ENCODE measurements at places on chromosomes 4 and X. TPM values are rescaled to one million over a fixed set of nuclear protein-coding genes. Genes with fewer than 3 reads are reported as not detected.
A peak's percentile ranks its signal among the peaks of the same experiment; 100 is the strongest.

DNA sequence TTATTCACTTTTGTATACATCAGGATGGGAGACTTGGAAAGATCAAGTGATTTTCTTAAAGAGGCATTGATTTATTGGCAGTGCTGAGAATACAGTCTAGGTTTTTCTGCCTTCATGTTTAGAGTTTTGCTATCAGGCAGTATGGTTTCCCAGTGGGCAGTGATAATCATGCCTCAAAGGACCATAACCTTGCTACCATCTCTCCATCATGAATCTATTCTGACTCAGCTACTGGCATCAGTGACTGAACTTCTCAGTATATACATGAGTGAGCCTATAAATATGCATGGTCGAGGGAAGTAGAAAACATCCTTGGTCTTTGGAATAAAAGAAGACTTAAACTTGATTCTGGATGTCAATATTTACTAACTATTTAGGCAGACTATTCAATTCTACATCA, 562.0 kb upstream of the AADAT start:
- DNase-seq: no peak
- no peaks in the 10 kb centered on the region for H3K36me3 ChIP-seq
- H3K27ac ChIP-seq: no peak overlapping the region
- no peak overlapping the region for H3K4me3 ChIP-seq
- H3K4me1 ChIP-seq: no peaks in the 10 kb centered on the region

- peaks cover 19% of the 10 kb centered on the region for H3K36me3 ChIP-seq
- H3K4me1 ChIP-seq: peaks cover 4% of the 10 kb centered on the region
- no peak for DNase-seq
- no peaks in the 10 kb centered on the region for H3K27me3 ChIP-seq
- no peak overlapping the region for H3K27ac ChIP-seq
- no peak overlapping the region for H3K4me3 ChIP-seq
Measured at GRCh38 chrX:136246201-136246600, 5.0 kb downstream of the MAP7D3 start.

- no peaks in the 10 kb centered on the region for H3K27me3 ChIP-seq
- no peak overlapping the region for H3K4me3 ChIP-seq
- no peaks in the 10 kb centered on the region for H3K36me3 ChIP-seq
- no peaks in the 10 kb centered on the region for H3K4me1 ChIP-seq
Measured at GRCh38 chr4:187666034-187666433, 329.5 kb upstream of the ZFP42 start.

- no peak overlapping the region for H3K27ac ChIP-seq
- H3K4me1 ChIP-seq: no peaks in the 10 kb centered on the region
- no peaks in the 10 kb centered on the region for H3K27me3 ChIP-seq
- DNase-seq: no peak
- no peaks in the 10 kb centered on the region for H3K36me3 ChIP-seq
Measured at GRCh38 chr4:93897559-93897958, 69.0 kb downstream of the ATOH1 start.

GRCh38 chr4:77263247-77263646, 106.2 kb downstream of the CCNG2 start:
- no peak overlapping the region for H3K4me3 ChIP-seq
- DNase-seq: no peak
- no peaks in the 10 kb centered on the region for H3K36me3 ChIP-seq
- no peak overlapping the region for H3K27ac ChIP-seq
- H3K27me3 ChIP-seq: no peaks in the 10 kb centered on the region

Gene AR
- 0.13 TPM for polyA plus RNA-seq

- H3K36me3 ChIP-seq: no peaks in the 10 kb centered on the region
- no peak for DNase-seq
- H3K4me1 ChIP-seq: no peaks in the 10 kb centered on the region
Measured at GRCh38 chrX:35743331-35743730, 54.8 kb upstream of the MAGEB16 start.

- DNase-seq: no peak
- no peak overlapping the region for H3K27ac ChIP-seq
- H3K27me3 ChIP-seq: peaks cover 21% of the 10 kb centered on the region
- H3K4me3 ChIP-seq: peak overlapping the region; percentile 62
- peaks cover 16% of the 10 kb centered on the region for H3K4me1 ChIP-seq
Measured at GRCh38 chr4:151408380-151408629, 671 bp upstream of the FHIP1A start.

DNA sequence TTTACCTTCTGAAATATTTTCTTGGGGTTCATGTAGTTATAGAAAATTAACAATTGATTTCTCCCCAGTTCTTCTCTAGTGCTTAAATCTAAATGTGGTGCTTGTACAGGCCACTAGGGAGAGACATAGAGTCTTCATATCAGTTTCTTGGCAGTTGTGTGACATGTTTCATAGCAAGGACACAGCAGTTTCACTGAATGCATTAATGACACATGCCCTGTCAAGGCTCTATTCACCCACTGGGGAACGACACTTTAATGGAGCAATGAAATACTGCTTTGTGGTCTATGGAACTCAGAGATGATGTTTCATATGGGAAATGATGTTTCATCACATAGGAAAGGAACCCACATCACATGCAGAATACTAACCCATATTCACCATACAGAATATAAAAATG, 2.8 kb downstream of the VEGFC start:
- H3K27ac ChIP-seq: no peak overlapping the region
- H3K4me3 ChIP-seq: no peak overlapping the region
- no peak for DNase-seq
- H3K27me3 ChIP-seq: peaks cover 23% of the 10 kb centered on the region

- H3K4me3 ChIP-seq: no peak overlapping the region
- peaks cover 14% of the 10 kb centered on the region for H3K4me1 ChIP-seq
- H3K36me3 ChIP-seq: peaks cover 16% of the 10 kb centered on the region
- no peak for DNase-seq
- H3K27me3 ChIP-seq: no peaks in the 10 kb centered on the region
- H3K27ac ChIP-seq: no peak overlapping the region
Measured at GRCh38 chr4:99859618-99860017, 34.6 kb downstream of the LAMTOR3 start.

Gene NPY2R
- polyA plus RNA-seq: not detected

DNA sequence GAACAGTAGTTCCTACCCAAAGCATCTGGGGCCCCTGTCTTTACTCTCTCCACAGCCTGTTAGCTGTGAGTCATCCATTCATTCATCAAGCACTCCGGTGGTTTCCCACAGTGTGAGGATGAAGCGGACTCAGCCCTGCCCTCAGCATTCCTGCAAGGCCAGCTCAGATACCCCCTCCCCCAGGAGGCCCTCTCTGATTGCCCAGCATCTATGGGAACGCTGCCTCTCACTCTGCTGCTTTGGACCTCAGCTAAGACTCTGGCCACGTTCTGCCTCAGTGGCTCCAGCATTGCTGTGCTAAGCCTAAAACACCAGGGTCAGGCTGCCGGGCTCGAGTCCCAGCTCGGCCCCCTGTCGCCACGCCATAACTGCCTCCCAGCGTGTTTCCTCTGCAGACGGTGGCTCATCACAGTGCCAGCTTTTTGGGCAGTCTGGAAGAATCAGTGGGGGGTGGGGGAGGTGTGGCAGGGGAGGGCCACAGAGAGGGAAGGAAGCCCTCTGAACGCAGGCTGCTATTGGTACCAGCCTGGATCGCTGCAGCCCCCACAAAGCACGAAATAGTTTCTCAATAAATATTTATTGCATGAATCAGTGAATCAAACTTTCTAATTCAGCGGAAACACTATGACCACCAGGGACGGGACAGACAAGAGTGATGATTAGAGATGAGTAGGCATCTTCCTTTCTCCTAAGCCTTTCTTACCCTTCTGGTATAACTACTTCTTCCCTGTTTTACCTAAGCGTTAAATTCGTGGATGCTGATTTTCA, 74.4 kb downstream of the SORCS2 start:
- H3K27me3 ChIP-seq: no peaks in the 10 kb centered on the region
- H3K4me3 ChIP-seq: no peak overlapping the region
- H3K27ac ChIP-seq: no peak overlapping the region
- no peak for DNase-seq

DNA sequence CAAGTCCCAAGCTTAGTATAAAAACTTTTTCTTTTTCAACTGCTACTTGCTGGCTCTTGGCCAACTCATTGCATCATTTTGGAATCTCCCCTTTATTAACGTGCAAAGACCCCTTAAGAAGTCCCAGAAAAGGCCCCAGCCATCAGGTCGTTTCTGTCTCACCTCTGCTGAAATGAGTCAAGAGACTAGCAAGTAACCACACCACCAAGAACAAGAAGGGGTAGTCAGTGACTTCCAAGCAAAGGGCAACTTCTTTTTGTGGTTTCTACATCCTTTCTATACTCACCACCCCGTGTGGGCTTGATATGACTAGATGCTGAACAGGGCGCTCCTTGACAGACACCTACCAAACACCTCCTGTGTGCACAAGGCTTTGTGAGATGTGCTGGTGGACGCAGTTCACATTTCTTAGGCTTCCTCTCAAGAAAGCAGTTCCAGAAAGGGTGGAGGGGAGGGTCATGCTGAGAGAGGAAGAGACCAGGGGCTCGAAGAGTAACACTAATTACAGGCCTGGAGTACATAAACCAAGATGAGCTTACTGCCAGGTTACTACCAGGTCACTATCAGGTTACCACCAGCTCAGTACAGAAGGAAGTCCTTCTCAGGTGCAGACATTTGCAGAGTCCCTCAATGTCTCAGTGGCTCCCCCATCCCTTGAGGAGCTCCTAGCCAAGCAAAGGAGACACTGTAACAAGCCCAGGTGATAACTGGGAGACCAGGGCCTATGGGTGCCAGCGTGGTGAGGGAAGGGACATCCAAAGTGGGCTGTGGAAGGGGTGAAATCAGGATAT, 19.3 kb downstream of the JAKMIP1 start:
- no peaks in the 10 kb centered on the region for H3K36me3 ChIP-seq
- no peaks in the 10 kb centered on the region for H3K27me3 ChIP-seq
- peaks cover 81% of the 10 kb centered on the region for H3K4me1 ChIP-seq
- H3K27ac ChIP-seq: peak overlapping the region; percentile 80
- peak; percentile 94 for DNase-seq

- no peaks in the 10 kb centered on the region for H3K27me3 ChIP-seq
- no peak for DNase-seq
- H3K27ac ChIP-seq: no peak overlapping the region
- no peaks in the 10 kb centered on the region for H3K36me3 ChIP-seq
- H3K4me1 ChIP-seq: no peaks in the 10 kb centered on the region
- H3K4me3 ChIP-seq: no peak overlapping the region
Measured at GRCh38 chr4:96312046-96312685, 472.3 kb downstream of the PDHA2 start.

Gene ENOX2
- 18.9 TPM for polyA plus RNA-seq

GRCh38 chr4:8355306-8355705, 85.2 kb downstream of the ACOX3 start:
- no peaks in the 10 kb centered on the region for H3K4me1 ChIP-seq
- H3K4me3 ChIP-seq: no peak overlapping the region
- no peak for DNase-seq
- H3K27me3 ChIP-seq: no peaks in the 10 kb centered on the region

Gene PRRG3
- polyA plus RNA-seq: not detected

DNA sequence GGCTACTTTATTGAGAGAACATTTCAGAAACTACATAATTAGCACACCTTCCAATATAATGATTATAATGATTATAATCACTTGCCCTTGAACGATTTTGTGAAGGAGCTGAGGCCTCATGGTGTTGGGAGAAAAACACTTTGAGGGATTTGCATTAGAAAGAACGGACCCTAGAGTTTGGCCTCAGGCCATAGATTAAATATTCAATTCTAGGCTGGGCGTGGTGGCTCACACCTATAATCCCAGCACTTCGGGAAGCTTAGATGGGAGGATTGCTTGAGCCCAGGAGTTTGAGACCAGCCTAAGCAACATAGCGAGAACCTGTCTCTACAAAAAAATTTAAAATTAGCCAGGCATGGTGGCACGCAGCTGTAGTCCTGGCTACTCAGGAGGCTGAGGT, 12.9 kb upstream of the PRKG2 start:
- no peak overlapping the region for H3K4me3 ChIP-seq
- DNase-seq: no peak
- H3K27ac ChIP-seq: no peak overlapping the region
